ENCODE measurements at places on chromosomes 3 and 15. TPM values are rescaled to one million over a fixed set of nuclear protein-coding genes. Genes with fewer than 3 reads are reported as not detected.

DNA sequence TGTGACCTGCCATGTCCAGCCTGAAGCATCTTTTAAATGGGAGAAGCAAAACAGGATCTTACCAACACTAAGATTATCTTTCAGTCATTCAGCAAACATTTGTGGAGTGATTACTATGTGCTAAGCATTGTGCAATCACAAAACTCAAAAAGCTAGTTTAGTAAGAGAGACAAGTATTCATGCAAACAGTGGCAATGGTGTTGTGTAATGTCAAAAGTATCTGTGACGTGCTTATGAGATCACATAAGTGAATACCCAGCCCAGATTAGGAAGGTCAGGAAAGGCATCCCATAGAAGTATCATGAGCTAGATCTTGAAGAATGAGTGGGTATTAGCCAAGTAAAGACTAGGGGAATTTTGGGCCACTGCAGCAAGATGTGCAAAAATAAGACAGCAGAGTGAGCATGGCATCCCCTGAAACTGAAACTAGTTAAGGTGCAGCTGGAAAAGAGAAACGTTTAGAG lies 32.1 kb downstream of the SEC62 start:
- DNase-seq: no peak

DNA sequence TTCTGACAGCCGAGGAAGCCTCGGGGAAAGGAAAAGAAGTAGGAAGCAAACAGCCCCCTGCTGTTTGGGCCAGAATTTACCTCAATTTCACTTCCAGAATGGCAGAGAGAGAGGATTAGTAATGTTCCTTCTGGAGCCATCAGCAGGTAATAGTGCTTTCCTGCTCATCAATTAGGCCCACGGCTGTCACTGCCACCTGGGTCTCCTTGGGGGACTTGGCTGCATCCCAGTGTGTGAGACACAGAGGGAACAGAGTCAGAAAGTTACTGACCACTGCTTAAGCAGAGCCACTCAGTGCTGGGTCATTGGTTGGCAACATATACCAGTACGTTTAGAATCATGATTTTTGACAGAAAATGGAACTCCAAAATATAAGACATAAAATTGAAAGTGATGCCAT lies 397.0 kb downstream of the EPHA3 start:
- DNase-seq: no peak

Gene DUOX1
- 0.33 TPM for total RNA-seq

DNA sequence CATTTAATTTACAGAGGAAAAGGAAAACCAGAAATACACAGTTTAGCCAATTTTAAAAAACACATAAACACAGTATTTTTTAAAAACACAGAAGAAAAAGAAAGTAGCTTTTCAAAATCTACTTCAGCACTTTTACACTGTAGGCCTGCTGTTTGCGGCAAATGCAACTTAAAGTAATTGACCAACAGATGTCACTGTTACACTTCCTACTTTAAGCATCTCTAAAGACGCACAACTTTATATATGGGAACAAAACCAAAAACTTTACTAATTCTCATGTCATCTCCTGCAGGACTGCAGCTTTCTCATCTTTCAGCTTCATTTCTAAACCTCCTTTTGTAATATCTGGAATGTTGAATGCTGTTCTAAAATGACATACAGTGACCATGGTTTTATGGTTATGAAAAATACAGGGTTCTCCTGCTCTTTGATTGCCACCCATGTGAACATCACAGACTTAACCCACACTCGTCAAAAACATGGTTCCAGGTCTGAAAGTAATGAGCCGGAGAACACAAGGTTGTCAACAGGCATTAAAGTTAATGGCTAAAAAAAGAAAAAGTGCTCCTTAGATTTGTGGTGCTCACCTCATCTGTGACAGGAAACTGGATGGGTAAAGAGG lies 107.9 kb downstream of the FMN1 start:
- DNase-seq: no peak

GRCh38 chr15:85587707-85588411 lies 206.9 kb downstream of the KLHL25 start:
- DNase-seq: no peak

GRCh38 chr15:62895139-62895866 lies 147.2 kb upstream of the TPM1 start:
- DNase-seq: no peak

DNA sequence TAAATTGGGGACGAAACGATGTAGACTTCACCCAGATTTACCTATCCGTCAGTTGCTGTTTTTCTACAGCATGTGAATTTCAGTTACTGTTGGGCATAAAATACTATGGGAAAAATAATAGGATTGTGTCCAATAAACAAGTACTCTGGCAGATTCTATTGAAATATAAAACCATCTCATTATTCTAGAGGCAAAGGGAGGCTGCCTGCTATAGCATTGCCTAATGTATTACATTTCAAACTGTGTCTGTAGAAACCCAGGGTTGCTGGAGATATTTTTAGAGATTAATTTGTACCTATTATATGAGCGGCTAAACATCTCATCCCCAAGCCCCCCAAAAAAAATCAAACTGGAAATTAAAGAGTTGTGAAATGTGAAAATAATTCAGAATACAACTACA lies 159.6 kb upstream of the IL12A start:
- DNase-seq: no peak

- DNase-seq: no peak
Observed at GRCh38 chr3:15023719-15024118, 41.4 kb downstream of the MRPS25 start.

Gene DPPA2
- not detected for total RNA-seq

GRCh38 chr15:89307791-89308190 lies 26.8 kb downstream of the POLG start:
- DNase-seq: no peak

GRCh38 chr3:31369637-31370379 lies 162.9 kb upstream of the STT3B start:
- DNase-seq: no peak

DNA sequence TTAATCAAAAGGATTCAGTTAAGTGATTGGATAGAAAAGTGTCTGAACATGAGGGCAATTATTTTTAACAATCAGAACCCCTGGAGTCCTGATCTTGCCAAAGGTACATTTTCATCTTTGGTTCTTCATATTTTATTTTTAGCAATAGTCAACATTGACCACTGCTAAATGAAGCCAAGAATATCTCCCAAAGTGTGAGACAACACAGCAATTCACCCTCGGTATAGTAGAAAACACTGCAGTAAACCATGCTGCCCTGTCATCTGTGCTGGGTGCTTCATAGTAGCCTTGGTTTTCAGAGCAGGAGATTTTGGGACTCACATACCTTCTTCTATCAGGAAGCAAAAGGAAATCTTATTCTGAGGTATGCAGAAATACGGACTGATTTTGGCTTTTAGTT lies 47.2 kb upstream of the PARL start:
- DNase-seq: no peak

Measured in T-cell (primary cell).